ENCODE measurements at places on chromosomes 12 and 14.

DNA sequence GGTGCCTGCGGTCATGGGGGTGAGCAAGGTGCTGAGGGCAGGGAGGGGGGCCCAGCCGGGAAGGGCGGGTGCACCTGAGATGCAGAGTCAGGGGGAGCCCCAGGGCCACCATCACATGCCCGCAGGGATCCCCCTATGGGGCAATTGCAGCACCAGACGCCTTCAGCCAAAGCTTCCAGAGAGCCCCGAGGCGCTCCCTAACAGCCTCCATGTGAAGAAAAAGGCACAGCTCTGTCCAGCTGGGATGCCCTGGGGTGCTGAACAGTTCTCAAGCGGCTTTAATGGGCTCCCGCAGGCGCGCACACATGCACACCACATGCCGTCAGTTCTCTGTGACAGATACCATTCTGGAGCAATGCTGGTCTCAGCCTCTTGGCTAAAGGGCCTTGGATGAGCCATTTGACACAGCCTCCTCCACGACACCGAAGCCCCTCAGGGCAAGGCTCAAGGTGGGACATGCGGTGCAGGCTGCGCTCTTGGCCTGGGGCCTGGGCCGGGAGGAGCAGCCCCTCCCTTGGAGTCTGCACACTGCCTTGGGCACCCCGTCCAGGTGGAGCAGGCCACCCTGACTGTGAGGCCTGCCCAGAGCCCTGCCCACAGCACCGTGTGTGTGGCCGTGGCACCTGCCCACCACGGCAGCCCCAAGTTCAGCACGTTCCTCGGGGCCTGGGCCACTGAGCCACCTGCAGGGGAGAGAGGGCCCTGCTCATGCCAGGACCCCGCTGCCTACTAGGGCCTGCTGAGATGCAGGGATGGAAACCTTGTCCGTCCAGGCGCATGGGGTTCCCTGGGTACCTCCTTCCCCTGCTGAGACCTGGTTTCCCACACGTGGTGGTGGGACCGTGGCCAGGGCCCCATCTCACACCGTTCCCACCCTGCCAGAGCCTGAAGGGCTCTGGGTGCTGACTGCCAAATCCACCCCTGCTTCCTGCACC lies 7.7 kb downstream of the XRCC3 start:
- H3K4me3 ChIP-seq: no peak overlapping the region
- no peaks in the 10 kb centered on the region for H3K27me3 ChIP-seq
- H3K27ac ChIP-seq: no peak overlapping the region
- DNase-seq: no peak

GRCh38 chr14:21997300-21997699 lies 323.7 kb upstream of the OR4E1 start:
- H3K4me3 ChIP-seq: no peak overlapping the region
- no peaks in the 10 kb centered on the region for H3K27me3 ChIP-seq
- no peak for DNase-seq
- H3K27ac ChIP-seq: no peak overlapping the region
- H3K4me1 ChIP-seq: no peaks in the 10 kb centered on the region
- no peaks in the 10 kb centered on the region for H3K36me3 ChIP-seq

GRCh38 chr12:82708061-82708879 lies 21.6 kb downstream of the TMTC2 start:
- no peak overlapping the region for H3K4me3 ChIP-seq
- no peak for DNase-seq
- H3K27ac ChIP-seq: no peak overlapping the region
- H3K36me3 ChIP-seq: no peaks in the 10 kb centered on the region
- H3K4me1 ChIP-seq: no peaks in the 10 kb centered on the region

DNA sequence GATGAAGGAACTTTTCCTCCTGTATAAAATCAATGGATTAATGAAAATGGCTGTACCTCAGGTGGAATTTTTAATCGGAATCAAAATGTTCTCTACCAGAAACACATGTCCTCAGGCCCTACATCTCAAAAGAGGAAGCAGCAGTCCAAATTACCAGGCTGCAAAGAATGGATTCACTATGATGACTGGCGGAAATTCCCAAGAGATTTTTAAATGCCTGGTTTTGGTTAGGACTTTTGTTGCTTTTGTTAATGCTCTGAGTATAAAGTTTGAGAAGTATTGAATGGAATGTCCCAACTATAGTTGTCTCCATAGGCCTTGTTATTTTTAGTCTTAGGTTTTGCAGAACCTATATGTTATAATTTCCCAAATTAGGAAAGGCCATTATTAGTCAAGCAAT lies 11.2 kb upstream of the IFNG start:
- H3K4me3 ChIP-seq: no peak overlapping the region
- H3K36me3 ChIP-seq: no peaks in the 10 kb centered on the region
- no peak overlapping the region for H3K27ac ChIP-seq
- peaks cover 7% of the 10 kb centered on the region for H3K4me1 ChIP-seq
- DNase-seq: no peak

DNA sequence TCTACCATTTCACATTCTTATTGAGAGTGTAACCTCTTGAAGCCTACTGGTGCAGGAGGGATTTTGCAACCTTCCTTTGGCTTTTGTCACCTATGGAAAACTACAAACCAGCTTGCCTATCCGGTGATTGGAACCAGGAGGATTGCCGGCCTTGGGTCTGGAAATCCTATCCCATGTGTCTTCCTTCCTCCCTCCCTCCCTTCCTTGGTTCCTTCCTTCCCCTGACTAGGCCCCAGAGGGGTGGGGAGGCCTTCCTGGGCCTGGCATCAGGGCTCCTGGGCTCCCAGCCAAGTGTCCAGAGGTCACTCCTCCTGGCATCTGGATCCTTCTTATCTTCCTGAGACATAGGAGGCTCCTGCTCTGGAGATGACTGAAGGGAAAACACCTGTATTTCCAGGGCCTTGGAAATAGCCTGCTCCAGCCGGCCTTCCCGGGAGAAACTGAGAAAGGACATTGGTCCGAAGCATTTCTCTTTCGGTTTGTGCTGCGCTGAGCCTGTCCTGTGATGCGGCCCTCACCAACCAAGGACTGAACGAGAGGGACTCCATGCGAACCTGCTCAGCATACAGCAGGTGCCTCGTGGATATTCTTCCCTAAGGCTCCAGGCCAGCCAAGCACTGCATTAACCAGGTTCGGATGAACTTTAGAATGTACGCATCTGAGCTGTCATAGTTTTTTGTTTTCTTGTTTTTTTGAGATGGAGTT lies 43.4 kb downstream of the PSMA6 start:
- peak overlapping the region; percentile 86 for H3K27ac ChIP-seq
- peaks cover 29% of the 10 kb centered on the region for H3K4me1 ChIP-seq
- DNase-seq: no peak
- H3K4me3 ChIP-seq: no peak overlapping the region
- no peaks in the 10 kb centered on the region for H3K36me3 ChIP-seq

DNA sequence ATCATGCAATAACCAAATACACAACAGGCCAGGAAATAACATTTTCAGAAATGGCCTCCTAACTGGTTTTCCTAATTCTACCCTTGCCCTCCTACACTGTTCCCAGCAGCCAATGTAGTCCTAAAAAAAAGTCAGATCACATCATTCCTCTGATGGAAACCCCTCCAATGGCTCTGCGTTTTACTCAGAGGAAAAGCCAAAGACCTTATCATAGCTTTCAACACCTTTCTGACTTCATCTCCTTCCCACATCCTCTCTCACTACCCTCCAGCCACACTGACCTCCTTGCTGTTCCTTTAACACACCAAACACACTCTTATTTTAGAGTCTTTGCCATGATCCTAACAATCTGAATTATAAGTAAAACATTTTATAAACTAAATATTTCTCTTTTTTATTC lies 1.1 kb downstream of the MED6 start:
- no peak for DNase-seq
- no peaks in the 10 kb centered on the region for H3K27me3 ChIP-seq
- H3K4me3 ChIP-seq: peak overlapping the region; percentile 77
- peaks cover 15% of the 10 kb centered on the region for H3K4me1 ChIP-seq

- no peak for DNase-seq
- no peak overlapping the region for H3K27ac ChIP-seq
- no peak overlapping the region for H3K4me3 ChIP-seq
- H3K27me3 ChIP-seq: no peaks in the 10 kb centered on the region
- no peaks in the 10 kb centered on the region for H3K4me1 ChIP-seq
- no peaks in the 10 kb centered on the region for H3K36me3 ChIP-seq
Observed at GRCh38 chr12:26465419-26466097, 270.2 kb downstream of the SSPN start.

GRCh38 chr12:11811008-11811407 lies 161.5 kb downstream of the ETV6 start:
- H3K36me3 ChIP-seq: no peaks in the 10 kb centered on the region
- no peak overlapping the region for H3K27ac ChIP-seq
- peaks cover 27% of the 10 kb centered on the region for H3K4me1 ChIP-seq
- no peak for DNase-seq
- no peak overlapping the region for H3K4me3 ChIP-seq
- no peaks in the 10 kb centered on the region for H3K27me3 ChIP-seq

GRCh38 chr12:111107392-111108178 lies 187.2 kb upstream of the MYL2 start:
- no peak for DNase-seq
- H3K27ac ChIP-seq: no peak overlapping the region
- no peaks in the 10 kb centered on the region for H3K4me1 ChIP-seq

DNA sequence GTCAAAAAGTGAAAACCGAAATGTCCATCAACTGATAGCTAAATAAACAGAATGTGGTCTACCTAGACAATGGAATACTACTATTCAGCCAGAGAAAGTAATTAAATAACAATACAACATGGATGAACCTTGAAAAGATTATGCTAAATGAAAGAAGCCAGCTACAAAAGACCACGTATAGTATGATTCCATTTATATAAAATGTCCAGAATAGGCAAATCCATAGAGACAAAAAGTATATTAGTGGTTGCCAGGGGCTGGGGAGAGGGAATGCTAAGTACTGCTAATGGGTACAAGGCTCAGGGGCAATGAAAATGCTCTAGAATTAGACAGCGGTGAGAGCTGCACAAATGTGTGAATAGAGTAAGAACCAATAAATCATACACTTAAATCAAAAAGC lies 29.9 kb downstream of the CDC42BPB start:
- no peak for DNase-seq
- H3K4me1 ChIP-seq: peaks cover 27% of the 10 kb centered on the region
- H3K27me3 ChIP-seq: no peaks in the 10 kb centered on the region
- H3K36me3 ChIP-seq: no peaks in the 10 kb centered on the region
- H3K27ac ChIP-seq: no peak overlapping the region

- no peaks in the 10 kb centered on the region for H3K36me3 ChIP-seq
- H3K4me1 ChIP-seq: no peaks in the 10 kb centered on the region
- DNase-seq: no peak
- no peak overlapping the region for H3K4me3 ChIP-seq
- no peaks in the 10 kb centered on the region for H3K27me3 ChIP-seq
Observed at GRCh38 chr14:72201645-72202044, 269.4 kb downstream of the RGS6 start.

DNA sequence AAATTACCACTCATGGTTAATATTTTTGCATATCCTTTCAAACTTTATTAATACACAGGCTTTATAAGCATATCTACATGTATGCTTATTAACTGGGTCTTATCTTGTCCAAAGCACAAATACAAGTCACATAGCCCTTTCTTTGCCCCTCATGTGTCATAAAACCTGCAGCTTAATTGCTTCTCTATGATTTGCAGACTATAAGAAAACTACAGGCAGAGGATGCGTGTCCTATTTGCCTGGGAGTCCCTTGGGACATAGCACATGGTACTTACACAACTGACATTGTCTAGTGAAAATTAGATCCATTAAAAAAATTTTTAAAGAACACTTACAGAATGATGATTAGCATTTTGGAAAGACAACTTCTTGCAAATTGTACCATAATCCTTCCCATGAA lies 190.5 kb upstream of the PLEKHA5 start:
- no peak overlapping the region for H3K27ac ChIP-seq
- no peak for DNase-seq
- H3K4me3 ChIP-seq: no peak overlapping the region
- H3K27me3 ChIP-seq: no peaks in the 10 kb centered on the region

DNA sequence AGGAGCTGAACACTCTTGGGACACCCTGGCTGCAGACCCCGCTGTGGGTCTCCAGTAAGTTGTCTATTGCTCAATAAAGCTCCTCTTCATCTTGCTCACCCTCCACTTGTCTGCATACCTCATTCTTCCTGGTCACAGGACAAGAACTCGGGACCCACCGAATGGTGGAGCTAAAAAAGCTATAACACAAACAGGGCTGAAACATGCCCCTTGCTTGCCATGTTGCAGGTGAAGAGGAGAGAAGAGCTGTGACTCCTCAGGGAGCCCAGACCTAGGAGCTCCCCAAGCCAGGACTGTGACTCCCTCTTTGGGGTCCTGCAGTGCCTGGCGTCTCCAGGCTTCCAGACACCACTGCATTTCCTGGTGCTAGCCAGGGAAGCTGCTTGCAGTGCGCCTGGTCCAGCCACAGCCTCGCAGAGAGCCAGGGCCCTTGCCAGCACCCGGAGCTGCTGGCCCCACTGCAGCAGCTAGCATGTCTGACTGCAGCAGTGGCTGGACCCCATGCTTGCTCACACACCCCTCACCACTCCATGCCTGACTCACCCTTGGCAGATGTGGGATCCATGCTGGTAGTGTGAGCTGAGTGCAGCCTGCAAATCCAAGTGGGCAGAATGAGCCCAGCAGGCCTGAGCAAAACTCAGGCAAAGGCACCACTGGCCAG lies 37.1 kb upstream of the OR5AU1 start:
- no peak for DNase-seq
- H3K4me1 ChIP-seq: peaks cover 11% of the 10 kb centered on the region
- no peak overlapping the region for H3K27ac ChIP-seq
- no peaks in the 10 kb centered on the region for H3K27me3 ChIP-seq

DNA sequence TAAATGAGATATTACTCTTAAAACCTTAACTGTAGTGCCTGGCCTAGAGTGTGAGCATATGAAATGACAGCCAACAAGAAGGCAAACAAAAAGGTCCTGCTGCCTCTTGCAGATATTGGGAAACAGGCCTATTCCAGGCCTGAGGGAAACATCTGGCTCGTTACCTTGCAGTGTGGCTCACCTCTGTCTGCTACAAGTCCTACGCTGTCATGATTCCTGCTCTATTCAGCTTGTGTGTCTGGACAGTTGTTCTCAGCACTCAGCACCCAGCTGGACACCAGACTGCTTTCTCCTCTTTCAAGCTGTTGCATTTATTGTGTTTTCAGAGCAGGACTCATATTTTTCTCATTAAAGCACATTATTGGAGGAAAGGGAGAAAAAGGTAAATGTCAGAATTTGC lies 113.5 kb downstream of the TMTC2 start:
- no peak for DNase-seq
- no peaks in the 10 kb centered on the region for H3K4me1 ChIP-seq
- no peak overlapping the region for H3K4me3 ChIP-seq
- no peaks in the 10 kb centered on the region for H3K36me3 ChIP-seq
- H3K27ac ChIP-seq: no peak overlapping the region

GRCh38 chr12:82595941-82596340 lies 90.8 kb upstream of the TMTC2 start:
- no peak overlapping the region for H3K4me3 ChIP-seq
- H3K27me3 ChIP-seq: no peaks in the 10 kb centered on the region
- H3K27ac ChIP-seq: no peak overlapping the region
- H3K4me1 ChIP-seq: no peaks in the 10 kb centered on the region
- no peak for DNase-seq

Data from gastrocnemius medialis (tissue), 4 donors.